ENCODE measurements at places on chromosomes 7 and 10. TPM values are rescaled to one million over a fixed set of nuclear protein-coding genes. Genes with fewer than 3 reads are reported as not detected.

- no peak for DNase-seq
Observed at GRCh38 chr10:26448706-26449435, 10.7 kb downstream of the APBB1IP start.

- no peak for DNase-seq
Observed at GRCh38 chr7:135938563-135938962, 38.6 kb downstream of the MTPN start.

- no peak for DNase-seq
Observed at GRCh38 chr7:98456866-98457265, 56.0 kb upstream of the BAIAP2L1 start.

DNA sequence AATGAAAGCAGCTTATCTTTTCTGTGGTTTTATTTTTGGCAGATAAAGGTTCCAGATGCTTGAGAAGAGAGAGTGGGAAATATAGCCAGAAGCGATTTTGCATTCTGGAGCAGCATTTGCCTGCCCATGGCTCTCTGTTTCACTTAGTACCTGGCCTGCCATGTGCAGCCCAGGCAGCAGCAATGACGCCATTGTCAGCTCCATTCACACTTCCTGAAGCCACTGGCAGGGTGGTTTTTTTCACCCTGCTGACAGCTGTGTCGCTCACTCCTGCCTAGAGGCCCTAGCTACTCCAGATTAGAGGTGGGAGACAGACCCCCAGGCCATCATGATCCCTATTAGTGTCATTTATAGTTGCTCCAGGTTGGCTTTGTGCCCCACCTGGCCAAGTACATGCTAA is 30.1 kb upstream of the NEUROD6 start:
- DNase-seq: no peak

GRCh38 chr7:6228361-6229229 is 43.8 kb downstream of the CYTH3 start:
- DNase-seq: no peak

GRCh38 chr7:155355176-155355575 is 57.5 kb downstream of the INSIG1 start:
- no peak for DNase-seq

The PNLIPRP2 gene
- not detected for total RNA-seq

The RAB11FIP2 gene
- total RNA-seq: 8.5 TPM

The UBTD1 gene
- total RNA-seq: 21.6 TPM
